ENCODE measurements at places on chromosomes 7 and 10.

- no peak for ATAC-seq
These were observed 144.0 kb downstream of the ZMYND11 start for GRCh38 chr10:279232-279631.

DNA sequence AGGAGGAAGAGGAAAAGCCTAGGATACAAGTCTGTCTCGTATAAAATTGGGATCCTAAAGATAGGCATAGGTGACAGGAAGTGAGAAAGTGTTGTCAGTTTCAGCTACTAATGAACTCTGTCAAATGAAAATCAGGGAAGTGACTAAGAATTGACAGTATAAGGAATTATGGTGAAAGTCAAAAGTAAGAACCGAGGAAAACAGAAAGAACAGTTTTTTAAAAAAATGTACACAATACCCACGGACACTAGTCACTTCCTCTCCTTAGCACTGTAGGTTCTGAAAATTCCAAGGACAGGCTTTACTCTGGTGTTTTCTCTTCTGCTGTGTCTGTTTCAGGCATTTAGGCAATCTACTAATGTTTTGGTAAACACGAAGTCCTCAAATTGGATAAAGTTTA, 42.3 kb downstream of the ATAD1 start:
- ATAC-seq: no peak

GRCh38 chr10:95889830-95890229, 17.9 kb upstream of the CC2D2B start:
- no peak for ATAC-seq

DNA sequence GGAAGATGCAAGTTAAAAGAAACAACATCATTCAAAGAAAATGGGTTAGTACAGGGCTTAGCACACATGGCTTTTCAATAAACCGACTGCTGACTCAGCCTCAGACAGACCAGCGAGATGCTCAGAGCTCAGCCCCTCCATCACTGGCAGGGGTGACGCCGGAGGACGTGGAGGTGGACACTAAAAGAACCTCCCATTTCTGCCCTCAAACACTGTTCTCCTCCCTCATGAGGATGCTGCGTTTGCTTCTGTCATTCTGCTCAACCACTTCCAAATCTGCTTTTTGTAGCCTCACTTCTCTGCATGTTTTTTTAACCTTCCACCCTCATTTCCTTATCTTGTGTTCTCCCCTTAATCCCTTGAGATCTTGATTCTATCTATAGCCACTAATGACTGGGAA, 15.3 kb downstream of the DENND11 start:
- no peak for ATAC-seq

DNA sequence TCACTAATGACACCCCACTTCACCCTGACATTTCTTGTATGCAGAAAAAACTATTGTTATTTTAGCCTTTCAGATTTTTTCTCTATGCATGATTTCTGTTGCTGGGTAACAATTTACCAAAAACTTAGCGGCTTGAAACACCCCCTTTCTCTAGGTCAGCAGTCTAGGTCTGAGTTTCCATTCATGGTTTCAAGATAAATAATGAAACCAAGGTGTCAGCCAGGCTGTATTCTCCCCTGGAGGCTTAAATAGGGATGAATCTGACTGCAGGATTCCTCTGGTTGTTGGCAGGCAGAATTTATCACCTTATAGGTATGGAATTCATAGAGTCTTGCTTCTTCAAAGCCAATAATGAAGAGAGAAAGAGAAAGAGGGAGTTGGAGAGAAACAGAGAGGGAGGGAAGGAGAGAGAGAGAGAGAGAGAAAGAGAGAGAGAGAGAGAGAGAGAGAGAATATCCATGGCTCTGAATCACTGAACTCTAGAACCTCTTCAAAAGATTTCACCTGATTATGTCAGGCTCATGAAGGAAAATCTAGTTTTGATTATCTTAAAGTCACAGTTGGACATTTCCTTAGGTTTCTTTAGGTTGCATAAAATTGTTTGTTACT, 1224.6 kb upstream of the LRRTM3 start:
- ATAC-seq: no peak

All from esophagus mucosa (tissue), 1 donor.